ENCODE measurements at places on chromosomes 1 and 21.

GRCh38 chr1:85621430-85621829, 40.9 kb downstream of the CCN1 start:
- DNase-seq, result no peak

DNA sequence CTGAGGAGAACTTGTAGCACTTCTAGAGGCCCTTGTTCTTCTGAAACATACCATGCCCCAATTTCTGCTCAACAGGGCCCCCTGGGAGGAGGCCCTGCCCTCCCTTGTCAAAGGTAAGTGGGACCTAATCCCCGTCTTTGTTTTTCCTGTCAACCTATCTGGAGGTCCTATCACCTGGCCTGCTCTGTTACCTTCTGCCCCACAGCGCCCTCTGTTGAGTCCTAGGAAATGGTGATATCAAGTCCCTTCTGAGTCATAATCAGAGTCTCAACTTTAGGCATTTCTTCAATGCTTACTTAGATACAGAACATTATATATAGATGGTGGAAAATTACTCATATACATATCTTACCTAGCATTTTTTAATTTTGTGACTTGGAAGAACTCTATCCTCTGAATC, 28.2 kb upstream of the FCRL4 start:
- DNase-seq, result no peak

DNA sequence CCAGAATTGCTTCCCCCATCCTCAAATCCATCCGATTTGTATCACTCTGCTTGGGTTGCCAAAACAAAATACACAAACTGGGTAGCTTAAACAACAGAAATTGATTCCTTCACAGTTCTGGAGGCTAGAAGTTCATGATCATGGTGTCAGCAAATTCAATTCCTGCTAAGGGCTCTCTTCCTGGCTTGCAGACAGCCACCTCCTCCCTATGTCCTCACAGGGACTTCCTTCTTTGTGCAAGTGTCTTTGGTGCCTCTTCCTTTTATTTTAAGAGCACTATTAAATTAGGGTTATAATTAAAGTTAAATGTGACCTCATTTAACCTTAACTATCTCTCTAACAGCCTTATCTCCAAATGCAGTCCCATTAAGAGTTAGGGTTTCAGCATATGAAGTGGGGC, 112.8 kb downstream of the PLPP3 start:
- DNase-seq, result no peak

GRCh38 chr1:180360333-180361075, 130.4 kb downstream of the LHX4 start:
- no peak for DNase-seq

DNA sequence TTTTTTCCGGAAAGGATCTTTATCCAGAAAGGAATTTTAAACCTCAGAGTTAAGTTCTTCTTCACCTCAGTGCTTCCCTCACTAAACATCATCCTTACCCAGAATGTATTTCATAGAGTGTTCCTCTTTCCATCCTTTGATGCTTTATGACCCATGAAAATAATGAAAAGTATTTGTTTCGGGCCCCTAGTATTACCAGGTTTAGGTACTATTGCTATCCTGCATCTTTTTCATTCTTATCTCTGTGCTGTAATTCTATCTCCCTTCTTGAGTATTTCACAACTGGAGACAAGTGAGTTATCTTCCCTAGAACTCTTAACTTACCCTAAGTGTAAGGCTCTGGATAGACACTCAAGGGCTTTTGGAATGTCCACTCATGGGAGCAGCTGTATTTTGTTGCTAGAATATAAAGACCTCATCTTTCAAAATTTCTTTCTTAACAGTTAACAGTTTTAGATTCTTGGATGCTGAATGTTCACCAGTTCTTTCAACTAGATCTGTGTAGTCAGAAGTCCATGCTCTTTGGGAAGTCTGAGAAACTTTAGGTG, 26.2 kb downstream of the UCK2 start:
- DNase-seq, result no peak

Measured in activated CD4-positive, alpha-beta T cell treated with anti-CD3 and anti-CD28 coated beads, Interleukin-2, amount 50 U/mL, for 4 hours (primary cell).